ENCODE measurements at places on chromosomes 2 and 18.

DNA sequence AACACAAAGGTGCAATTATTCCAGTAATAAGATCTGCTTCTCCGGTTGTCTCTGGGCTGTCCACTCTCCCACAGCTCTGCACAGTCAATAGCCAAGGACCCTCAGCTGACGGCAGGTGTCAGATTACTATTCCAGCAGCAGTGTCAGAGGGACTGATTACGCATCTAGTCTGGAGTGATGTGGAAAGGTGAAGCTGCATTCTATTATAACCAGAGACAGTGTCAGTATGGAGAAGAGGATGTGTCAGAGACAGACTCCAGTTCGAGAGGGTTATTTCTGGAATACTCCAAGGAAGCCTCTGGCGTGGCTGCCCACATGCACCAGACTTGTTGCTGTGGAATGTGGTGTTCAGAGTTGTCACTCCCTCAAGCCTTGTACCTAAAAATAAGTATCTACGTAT is 163.6 kb upstream of the TMEM200C start:
- DNase-seq, result peak; percentile 52

- peak; percentile 60 for DNase-seq
Measured at GRCh38 chr2:113791697-113792590, 35.5 kb upstream of the SLC35F5 start.

- DNase-seq, result no peak
Measured at GRCh38 chr2:197086500-197086899, 160.0 kb upstream of the PGAP1 start.

- peak; percentile 40 for DNase-seq
Measured at GRCh38 chr2:239106314-239106908, 258.5 kb downstream of the TWIST2 start.

DNA sequence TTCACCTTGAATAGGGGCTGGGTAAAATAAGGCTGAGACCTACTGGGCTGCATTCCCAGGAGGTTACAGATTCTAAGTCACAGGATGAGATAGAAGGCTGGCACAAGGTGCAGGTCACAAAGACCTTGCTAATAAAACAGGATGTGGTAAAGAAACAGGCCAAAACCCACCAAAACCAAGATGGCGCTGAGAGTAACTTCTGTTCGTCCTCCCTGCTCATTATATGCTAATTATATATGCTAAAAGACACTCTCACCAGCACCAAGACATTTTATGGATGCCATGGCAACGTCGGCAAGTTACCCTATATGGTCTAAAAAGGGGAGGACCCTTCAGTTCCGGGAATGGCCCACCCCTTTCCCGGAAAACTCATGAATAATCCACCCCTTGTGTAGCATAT is 711.5 kb upstream of the KLHL29 start:
- DNase-seq, result no peak

DNA sequence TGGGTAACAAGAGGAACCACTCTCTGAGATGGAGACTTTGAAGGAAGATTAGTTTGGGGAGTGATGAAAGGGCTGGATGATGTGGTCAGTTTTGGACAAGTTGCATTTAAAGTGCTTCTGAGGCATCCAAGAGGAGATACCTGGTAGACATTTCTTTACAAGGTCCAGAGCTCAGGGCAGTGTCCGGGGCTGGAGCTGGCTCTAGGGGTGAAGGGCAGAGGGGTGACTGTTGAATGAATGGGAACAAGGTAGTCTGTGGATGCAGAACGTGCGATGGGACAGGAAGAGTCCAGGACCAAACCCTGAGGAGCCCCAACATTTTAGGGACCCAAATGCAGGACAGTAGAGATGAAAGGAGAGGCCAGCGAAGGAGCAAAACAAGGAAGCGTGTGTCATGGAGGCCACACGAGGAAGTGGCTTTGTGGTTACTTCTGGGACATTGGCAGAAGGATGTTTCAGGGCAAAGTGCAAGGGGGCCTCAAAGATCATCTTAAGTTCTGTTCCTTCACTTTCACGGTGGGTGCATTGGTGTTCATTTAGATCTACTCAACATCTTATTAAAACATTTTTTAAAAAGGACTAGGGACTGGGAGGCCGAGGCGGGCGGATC is 13.6 kb upstream of the GPR35 start:
- no peak for DNase-seq

GRCh38 chr18:28478531-28478930 is 301.6 kb upstream of the CDH2 start:
- DNase-seq, result no peak

GRCh38 chr2:64632835-64633819 is 20.6 kb downstream of the SERTAD2 start:
- no peak for DNase-seq

GRCh38 chr18:79093986-79094385 is 24.8 kb downstream of the ATP9B start:
- no peak for DNase-seq

- DNase-seq, result no peak
Measured at GRCh38 chr2:21282515-21282898, 158.7 kb downstream of the TDRD15 start.

DNA sequence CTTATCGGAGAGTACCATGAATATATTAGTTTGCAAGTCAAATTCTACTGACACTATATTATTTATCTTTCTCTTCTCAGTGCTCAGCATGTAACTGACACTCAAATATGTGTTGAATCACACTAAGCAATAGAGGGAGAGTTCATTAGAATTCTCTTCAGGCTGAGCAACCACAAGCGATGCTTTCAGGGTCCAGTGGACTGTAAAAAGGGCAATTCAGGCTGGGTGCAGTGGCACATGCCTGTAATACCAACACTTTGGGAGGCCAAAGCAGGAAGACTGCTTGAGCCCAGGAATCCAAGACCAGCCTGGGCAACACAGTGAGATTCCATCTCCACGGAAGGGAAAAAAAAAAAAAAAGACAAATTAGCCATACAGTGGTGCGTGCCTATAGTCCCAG is 16.3 kb downstream of the PDE6D start:
- DNase-seq, result no peak

DNA sequence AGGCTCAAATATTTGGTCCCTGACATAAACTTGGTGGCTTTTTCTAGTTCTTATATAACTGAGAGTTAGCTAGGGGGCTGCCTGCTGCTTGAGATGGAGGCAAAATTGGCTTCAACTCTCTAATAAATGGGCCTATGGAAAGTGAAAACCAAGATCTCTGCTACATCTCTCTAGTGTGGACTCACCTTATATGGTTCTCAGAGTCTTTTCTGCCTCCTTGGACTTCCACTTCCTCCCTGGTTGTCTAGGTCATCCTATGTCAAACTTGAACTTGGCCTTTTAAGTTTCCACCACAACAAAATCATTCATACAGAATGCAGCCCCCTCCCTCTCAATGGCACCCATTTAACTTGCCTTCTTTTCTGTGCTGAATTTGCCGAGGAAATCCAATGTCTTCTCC is 23.9 kb upstream of the ARHGAP25 start:
- no peak for DNase-seq

- DNase-seq, result peak; percentile 44
Measured at GRCh38 chr18:5895876-5896740, 786 bp upstream of the TMEM200C start.

DNA sequence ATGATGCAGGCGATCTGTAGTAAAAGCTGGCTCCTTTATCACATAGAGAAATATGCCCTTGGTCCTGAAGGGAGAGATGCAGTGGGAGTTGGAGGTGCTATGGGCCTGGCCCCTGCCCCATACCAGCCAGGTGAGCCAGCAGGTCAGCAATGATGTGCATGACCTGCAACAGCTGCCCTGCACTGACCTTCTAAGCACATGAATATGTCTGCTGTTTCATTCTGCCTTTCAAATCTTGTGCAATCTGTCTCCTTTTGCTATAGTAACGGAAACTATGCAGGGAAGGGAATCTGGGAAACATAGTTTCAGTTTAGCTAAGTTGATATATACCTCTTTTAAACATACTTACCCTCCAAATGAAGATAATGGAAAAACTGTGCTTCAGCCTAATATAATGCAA is 235.2 kb downstream of the TDRD15 start:
- DNase-seq, result no peak

DNA sequence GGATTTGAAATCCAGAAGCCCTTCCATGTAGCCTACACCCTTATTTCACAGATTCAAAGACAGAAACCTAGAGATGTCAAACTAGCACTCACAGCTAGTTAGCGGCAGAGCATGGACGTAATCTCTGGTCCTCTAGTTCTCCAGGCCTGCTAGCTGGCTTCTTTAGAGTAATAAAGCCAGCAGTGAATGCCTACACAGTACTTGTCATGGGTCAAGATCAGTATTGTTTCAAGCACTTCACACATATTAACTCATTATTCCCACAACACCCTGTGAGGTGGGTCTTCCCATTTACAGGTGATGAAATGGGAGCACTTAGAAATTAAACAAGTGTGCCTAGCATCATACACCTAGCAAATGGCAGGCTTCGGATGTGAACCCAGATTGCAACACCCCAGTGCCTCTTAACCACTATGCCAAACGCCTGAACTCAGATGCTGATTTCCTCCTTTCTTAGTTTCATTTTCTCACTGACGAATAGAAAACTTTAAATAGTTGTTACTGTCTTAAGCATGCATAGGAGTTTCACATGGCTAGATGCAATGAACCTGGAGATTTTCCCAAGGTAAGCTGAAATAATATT is 14.5 kb upstream of the ZBTB14 start:
- DNase-seq, result no peak

DNA sequence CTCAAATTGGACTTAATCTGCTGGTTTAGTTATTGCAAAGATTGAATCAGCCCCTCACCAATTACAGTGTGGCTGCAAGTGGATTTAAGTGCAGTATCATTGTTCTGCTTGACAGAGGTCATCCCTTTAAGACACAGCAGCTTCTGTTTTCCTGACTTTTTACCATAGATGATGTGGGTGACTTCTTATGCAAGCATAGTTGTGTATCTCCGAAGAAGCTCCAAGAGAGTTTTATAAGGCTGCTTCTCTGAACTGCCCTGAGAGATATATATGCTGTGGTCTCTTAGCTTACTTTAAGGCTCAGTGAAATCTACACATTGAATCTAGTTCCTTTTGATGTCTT is 3.5 kb downstream of the TRIB2 start:
- no peak for DNase-seq

DNA sequence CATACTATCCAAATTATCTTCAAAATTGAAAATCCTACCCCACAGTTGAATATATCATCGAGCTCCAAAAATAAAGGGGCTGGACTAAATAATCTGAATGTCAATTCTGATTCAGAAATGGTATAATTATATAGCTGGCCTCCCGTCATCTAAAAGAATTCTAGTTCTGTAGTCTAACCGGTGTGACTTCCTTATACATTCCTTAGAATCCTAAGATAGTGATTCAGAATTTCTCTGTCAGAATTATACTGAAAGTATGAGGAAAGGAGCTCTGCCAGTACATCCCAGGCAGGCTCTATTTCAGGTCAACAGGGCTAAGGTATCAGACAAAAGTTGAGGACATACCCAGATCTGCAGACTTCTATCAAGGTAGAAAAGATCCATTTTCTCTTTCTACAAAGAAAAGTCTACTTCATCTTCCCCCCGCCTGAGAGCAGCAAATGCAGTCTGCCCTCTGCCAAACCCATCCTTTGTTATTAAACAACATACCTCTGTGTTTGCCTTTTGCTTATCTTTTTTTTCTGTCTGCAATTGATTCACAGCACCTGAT is 128.5 kb downstream of the METTL4 start:
- no peak for DNase-seq

GRCh38 chr18:3914833-3915610 is 465.1 kb downstream of the TGIF1 start:
- no peak for DNase-seq

DNA sequence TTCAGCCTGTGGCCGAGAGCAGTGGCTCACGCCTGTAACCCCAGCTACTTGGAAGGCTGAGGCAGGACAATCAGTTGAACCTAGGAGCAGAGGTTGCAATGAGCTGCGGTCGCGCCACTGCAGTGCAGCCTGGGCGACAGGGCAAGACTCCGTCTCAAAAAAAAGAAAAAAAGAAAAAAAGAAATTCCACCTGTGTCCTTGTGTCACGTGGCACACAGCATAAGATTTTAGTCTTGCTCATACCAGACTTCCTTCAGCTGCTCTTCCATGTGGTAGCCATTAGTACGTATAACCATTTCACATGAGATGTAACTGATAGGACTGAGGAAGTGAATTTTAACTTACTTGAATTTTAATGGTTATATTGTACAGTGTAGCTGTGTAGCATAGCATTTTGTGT is 4.0 kb downstream of the NOP58 start:
- DNase-seq, result no peak

GRCh38 chr18:62576271-62576670 is 53.4 kb downstream of the ZCCHC2 start:
- no peak for DNase-seq

- no peak for DNase-seq
Measured at GRCh38 chr2:5401115-5401657, 291.0 kb upstream of the SOX11 start.

DNA sequence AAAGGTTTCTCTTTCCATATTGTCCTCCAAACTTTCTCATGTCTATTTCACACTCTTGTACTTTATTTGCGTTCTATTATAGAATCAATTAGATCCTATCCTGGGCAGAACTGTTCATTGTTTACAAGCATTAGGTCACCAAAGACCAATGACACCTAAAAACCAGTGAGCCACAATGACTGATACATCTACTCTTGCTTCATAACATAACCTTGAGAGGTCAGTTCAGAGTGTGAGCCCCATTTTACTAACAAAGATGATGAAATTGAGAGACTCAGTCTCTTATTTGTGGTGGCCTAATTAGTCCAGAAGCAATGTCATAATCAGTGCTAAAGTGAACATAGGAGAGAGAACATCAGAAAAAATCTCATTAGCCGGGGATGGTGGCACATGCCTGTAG is 248.9 kb upstream of the RBBP8 start:
- DNase-seq, result no peak

DNA sequence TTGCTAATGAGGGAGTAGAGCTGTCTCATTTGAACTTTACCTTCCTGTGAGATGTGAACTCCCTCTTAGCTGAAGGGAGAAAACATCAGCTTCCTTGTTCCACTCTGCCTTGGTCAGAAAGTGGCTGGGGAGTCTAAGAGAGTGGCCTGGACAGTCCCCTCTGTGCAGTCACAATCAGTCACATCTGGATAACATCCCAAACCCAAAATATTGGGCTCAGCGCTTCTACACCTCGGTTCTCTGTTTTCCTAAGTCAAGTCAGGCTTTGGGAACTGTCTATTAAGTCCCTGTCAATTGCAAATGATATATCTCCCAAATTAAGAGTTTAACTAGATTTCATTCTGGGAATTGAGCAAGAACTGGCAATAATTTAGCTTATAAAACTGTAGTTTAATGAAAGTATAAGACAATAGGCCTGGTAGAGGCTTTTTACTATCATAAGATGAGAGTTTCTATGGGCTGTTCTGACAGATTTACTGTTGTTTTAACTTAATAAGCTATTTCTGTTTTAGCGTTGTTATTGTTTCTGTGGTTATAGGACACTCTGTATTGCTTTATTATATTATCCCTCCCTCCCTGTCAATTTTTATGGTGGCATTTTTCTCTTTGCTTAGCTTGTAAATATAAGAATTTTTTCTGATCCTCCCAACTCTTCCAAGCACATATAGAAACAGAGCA is 135.1 kb upstream of the LHCGR start:
- DNase-seq, result no peak

GRCh38 chr18:51621113-51621863 is 423.8 kb upstream of the MEX3C start:
- peak; percentile 76 for DNase-seq

GRCh38 chr18:36514778-36515177 is 217.3 kb downstream of the FHOD3 start:
- no peak for DNase-seq

GRCh38 chr2:219526320-219527075 is 12.2 kb downstream of the ASIC4 start:
- no peak for DNase-seq

- DNase-seq, result no peak
Measured at GRCh38 chr2:32905270-32905669, 41.5 kb upstream of the LTBP1 start.

- no peak for DNase-seq
Measured at GRCh38 chr2:112001942-112002341, 53.1 kb upstream of the TMEM87B start.

- no peak for DNase-seq
Measured at GRCh38 chr2:237074211-237074993, 11.3 kb upstream of the COPS8 start.

All from left kidney (tissue), 8 donors.